ENCODE measurements at places on chromosomes 7 and 10.

DNA sequence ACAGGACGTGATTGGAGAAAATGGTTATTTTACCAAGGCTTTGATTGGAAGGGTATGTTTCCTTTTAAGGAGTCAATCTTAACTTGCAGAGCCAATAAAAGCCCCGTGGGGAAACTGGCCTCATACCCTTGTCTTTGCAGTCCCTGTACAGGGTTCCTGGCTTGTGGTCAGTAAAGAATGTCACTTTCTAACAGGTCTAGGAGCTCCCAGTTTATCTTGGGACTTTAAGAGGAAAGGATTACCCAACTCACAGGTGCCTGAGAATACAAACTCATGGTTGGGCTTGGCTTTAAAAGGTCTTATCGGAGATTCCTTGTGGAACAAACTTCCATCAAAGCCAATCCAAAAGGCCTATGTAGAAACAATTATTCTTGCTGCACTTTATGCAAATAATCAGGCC lies 221.8 kb downstream of the PHF14 start:
- no peak overlapping the region for H3K27ac ChIP-seq
- H3K36me3 ChIP-seq = no peaks in the 10 kb centered on the region
- no peak overlapping the region for H3K4me3 ChIP-seq
- no peaks in the 10 kb centered on the region for H3K4me1 ChIP-seq

DNA sequence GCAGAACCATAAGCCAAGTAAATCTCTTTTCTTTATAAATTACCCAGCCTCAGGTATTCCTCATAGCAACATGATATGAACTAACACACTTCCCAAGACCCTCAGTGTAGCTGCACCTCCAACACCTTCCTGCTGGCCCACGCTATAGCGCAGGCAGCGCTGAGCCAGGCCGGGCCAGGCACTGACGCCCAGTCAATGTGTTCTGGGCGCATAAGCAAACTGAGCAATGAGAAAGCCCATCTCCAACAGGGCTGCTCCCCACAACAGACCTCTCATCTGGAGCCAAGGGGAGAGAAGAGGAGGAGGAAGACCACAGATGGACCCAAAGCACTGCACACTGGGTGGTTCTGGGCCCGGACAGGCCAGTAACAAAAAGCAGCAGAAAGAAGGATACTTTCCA lies 40.8 kb downstream of the FAM53B start:
- no peaks in the 10 kb centered on the region for H3K27me3 ChIP-seq
- DNase-seq = no peak
- no peaks in the 10 kb centered on the region for H3K36me3 ChIP-seq

DNA sequence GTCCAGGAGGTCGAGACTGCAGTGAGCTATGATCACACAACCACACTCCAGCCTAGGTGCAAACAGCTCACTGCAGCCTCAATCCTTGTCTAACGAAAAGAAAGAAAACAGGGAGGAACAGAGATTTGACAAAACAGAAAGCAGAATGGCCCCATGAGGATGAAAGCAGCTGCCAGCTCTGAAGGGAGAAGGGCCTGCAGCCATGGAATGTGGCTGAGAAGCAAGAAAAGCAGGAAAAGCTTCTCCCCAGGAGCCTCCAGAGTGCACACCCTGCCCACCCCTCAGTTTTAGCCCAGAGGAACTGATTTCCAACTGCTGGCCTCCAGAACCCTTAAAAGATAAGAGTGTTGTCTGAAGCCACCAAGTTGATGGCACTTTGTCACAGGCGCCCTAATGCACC lies 13.0 kb downstream of the ESYT2 start:
- H3K27me3 ChIP-seq = no peaks in the 10 kb centered on the region
- DNase-seq = no peak
- H3K4me1 ChIP-seq = peaks cover 35% of the 10 kb centered on the region
- no peaks in the 10 kb centered on the region for H3K36me3 ChIP-seq

- no peak for DNase-seq
- H3K4me1 ChIP-seq = no peaks in the 10 kb centered on the region
- no peak overlapping the region for H3K27ac ChIP-seq
- H3K4me3 ChIP-seq = no peak overlapping the region
These were observed 122.3 kb downstream of the IMMP2L start for GRCh38 chr7:111439977-111440376.
